ENCODE measurements at places on chromosomes 2 and 18.
A peak's percentile ranks its signal among the peaks of the same experiment; 100 is the strongest.

- no peak for DNase-seq
Observed at GRCh38 chr2:112824694-112825085, 11.9 kb downstream of the IL1B start.

DNA sequence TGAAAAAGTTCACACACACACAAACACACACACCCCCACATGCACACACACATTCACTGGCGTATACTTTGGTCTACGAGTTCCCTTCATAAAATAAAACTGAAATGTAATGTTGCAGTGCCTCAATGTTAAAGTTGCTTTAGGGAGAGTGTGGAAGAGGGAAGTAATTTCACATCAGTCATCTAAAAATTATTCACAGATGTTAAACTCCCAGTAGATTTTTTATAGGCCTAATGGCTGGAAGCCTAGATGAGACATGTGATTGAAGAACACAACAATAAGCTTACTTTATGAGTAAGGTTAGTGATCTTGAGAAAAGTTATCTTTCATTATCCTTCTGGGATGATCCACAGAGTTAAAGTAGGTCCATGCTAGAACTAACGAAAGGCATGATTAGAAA lies 506.7 kb upstream of the CNTNAP5 start:
- DNase-seq: no peak

- no peak for DNase-seq
Observed at GRCh38 chr2:68719912-68720311, 14.7 kb upstream of the ARHGAP25 start.

- no peak for DNase-seq
Observed at GRCh38 chr18:26723981-26724380, 141.5 kb downstream of the AQP4 start.

- no peak for DNase-seq
Observed at GRCh38 chr2:221844212-221845020, 272.3 kb upstream of the EPHA4 start.

GRCh38 chr2:9790702-9791225 lies 52.5 kb upstream of the TAF1B start:
- DNase-seq: no peak

DNA sequence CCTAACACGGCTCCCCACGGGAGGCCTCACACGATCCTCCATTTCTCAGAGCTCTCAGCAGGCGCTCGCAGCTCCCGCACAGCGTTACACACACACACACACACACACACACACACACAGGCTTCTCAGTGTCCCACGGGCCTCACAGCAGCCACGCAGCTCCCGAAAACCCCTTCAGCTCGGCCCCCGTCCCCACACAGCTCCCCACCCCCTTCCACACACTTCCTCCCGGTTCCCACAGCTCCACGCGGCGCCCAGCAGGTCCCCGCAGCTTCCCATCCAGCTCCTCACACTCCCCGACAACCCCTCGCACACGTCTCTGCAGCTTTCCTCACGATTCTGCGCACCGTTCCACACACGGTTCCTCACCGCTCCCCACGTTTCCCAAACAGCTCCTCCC lies 41.6 kb downstream of the KIF1A start:
- DNase-seq: no peak

DNA sequence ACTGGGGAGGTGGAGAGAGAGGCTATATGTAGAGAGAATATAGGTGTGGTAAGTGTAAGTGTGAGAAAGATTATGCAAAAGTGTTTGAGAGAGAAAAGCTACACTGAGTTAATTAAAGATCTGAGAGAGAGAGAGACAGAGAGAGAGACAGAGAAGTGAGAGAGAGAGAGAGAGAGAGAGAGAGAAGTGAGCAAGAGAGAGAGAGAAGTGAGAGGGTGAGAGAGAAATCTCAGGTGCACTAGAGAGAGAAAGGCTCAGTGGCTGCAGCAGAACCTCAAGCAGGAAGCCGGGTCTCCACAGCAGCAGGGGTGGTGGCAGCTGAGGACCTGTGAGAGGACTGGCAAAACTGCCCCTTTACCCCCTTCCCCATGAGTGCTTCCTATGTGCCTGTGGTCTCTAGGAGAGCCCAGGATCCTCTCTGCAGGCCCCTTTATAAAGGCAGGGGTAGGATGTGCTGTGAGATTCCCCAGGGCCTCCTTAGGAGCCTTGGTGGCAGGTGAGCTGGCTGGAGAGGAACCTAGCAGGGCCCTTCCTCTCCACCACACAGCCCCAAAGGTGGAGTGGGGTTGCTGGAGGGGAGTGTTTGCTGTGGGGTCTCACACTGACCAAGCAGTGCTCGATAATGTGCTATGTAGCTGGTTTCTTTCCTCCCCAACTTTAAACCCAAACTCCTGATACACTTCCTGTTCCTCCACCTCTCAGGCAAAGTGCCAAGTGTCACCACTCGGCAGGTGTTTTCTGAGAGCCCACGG lies 52.6 kb downstream of the SLC4A5 start:
- peak; percentile 14 for DNase-seq

- DNase-seq: no peak
Observed at GRCh38 chr2:202411097-202411496, 35.0 kb downstream of the BMPR2 start.

GRCh38 chr18:40546875-40547274 lies 1408.2 kb upstream of the PIK3C3 start:
- DNase-seq: no peak

DNA sequence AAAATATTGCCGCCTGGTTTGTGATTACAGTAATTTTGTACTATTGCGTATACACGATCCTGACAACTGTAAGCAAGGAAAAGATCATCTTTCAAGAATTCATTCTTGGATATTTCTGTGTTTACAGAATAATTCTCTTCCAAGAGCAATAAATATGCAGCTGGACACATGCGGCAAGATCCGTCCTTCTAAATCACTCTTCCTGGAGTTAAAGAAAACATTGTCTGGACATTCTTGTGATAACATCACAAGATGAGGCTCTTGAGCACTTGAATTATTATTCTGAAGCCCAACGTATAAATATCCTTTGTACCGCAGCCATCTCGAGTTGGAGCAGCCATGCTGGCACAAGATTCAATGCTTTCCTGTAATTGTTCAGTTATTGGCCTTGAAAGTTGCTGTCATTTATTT lies 9.9 kb downstream of the FHL2 start:
- DNase-seq: no peak

DNA sequence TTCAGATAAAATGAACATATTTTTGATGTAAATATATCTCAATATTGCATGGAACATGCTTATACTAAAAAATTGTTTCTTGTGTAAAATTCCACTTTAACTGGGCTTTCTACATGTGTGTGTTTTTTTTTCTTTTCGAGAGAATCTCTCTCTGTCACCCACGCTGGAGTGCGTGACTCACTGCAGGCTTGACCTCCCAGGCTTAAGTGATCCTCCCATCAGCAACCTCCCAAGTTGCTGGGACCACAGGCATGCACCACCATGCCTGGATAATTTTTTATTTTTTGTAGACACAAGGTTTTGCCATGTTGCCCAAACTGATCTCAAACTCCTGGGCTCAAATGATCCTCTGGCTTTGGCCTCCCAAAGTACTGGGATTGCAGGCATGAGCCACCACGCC lies 254.6 kb downstream of the LOXHD1 start:
- no peak for DNase-seq

- peak; percentile 16 for DNase-seq
Observed at GRCh38 chr2:68747413-68747812, 12.8 kb downstream of the ARHGAP25 start.

DNA sequence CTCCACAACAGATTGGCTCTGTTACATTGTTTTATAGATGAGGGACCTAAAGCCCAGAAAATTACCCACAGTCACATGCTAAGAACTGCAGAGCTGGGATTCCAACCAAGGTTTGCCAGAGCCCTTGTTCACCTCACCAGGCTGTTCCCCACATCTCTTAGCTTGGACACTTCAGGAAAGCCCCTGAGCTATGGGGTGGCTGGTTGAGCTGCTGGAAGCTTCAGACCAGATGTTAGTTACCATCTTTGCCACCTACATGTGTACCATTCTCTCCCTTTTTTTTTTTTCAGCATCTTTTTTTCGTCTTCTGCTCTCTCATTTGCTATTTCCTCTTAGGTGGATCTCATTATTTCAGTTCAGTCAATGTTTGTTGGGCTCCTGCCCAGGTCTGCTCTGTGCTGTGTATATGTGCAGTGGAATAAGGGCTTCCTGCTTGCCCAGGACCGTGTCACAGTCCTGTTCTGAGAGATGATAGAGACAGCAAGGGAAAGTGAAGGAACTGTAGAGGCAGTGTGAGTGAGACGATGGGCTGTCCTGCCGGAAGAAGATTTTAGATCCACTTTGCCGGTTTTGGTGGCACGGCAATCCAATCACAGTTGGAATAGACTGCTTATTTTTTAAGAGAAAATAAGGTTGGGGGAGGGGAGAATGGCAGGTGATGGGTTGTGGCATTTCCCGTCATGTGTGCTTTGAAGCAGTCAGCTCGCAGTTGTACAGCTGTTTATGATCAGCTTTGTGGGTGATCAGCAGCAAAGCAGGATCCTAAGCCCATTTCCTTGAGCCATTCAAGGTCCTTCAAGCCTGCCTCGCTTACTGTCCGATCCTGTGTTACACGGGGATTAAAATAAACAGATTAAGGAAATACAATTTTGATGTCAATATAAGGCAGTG lies 152.6 kb downstream of the RTN4 start:
- peak; percentile 7 for DNase-seq

DNA sequence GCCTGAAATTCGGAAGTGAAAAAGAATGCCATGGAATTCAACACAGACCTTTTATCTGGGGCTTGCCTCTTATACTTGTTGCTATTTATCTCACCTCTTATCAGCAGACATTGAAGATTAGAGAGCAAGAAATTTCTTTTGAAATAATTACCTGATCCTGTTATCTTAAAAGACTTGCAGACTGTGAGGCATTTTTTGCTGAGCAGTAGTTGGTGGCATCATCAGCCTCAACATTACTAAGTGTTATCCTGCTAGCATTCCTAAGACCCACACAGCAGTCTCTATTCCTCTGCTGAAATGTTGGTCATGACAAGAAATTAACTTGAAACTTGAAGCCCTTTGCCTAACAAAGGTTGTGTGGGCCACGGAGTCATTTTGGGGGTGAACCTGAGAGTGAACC lies 186.5 kb downstream of the TRIB2 start:
- no peak for DNase-seq

GRCh38 chr18:34998661-34999060 lies 42.6 kb upstream of the MAPRE2 start:
- DNase-seq: no peak

DNA sequence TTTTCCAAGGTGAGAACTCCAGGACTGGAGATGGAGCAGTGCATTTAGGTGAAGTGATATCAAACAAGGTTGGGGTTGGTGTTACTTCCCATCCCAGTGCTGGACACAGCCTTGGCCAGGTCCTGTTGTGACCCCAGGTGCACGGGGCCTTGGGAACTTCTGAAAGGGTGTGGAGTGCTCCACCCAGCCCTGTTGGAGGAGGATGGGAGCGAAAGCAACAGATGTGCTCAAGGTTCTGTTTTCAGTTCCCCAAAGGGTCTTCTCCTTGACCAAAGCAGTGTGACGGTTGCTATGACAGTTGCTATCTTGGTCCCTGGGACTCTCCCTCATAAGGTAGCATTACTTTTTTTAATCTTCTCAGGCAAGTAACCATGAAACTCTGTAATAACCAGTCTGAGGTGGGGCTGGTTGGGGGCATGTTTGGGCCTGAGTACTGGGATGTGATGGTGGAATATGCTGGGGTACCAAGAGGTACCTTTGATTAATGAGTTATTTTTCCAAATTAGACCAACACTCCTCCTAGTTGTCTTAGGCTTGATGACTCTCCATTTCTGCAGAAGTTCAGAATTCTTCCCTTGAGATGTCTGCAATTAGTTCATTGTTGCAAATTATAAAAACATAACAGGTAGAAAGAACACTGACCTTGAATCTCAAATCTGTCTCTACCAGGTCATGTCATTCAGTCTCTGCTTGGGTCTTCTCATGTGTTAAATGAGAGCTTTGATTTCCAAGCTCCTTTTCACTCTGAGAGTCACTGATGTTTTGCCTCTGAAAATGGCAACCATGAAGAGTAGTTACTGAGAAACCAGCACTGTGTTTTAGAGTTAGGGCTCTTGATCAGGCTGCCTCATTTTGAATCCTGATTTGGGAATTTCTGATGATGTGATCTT lies 154.5 kb downstream of the RPIA start:
- no peak for DNase-seq

GRCh38 chr2:9378433-9379390 lies 44.6 kb downstream of the ITGB1BP1 start:
- no peak for DNase-seq

DNA sequence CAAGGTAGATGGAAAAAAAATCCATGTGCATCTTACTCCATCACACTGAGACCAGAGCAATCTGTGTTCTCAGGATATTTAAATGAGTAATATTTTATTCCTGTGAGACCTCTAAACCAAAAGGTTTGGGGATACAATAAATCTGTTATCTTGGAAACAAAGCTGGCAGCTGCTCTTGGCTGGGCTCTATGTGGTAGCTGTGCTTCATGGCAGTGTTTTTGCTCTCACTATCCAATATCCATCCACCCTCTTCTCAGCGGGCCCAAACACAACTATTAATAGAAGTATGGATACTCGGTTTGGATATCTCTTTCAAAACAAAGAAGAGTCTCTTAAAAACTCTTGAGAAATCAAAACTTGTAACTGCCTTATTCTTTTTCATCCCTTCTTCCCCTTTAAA lies 244.9 kb upstream of the RAB12 start:
- no peak for DNase-seq

- no peak for DNase-seq
Observed at GRCh38 chr18:3983351-3983969, 471.6 kb downstream of the DLGAP1 start.

- no peak for DNase-seq
Observed at GRCh38 chr18:61714421-61714820, 178.4 kb downstream of the RNF152 start.

DNA sequence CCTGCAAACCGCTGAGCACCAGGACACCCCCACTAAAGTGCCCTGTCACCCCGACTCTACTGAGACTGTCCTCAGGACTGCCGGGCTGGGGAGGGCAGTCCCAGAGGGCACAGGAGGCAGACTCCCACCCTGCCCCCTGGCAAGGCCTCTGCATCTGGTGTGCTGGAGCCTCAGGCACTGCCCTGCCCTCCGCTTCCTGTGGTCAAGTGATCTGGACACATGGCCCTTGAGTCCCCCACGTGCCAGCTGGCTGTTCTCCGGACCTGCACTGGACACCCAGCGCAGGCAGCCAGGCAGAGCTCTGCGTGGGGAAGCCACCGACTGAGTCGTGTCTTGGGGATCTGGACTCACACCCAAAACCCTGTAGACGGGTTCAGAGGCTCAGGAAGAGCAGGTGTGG lies 217.7 kb downstream of the TWIST2 start:
- DNase-seq: no peak

DNA sequence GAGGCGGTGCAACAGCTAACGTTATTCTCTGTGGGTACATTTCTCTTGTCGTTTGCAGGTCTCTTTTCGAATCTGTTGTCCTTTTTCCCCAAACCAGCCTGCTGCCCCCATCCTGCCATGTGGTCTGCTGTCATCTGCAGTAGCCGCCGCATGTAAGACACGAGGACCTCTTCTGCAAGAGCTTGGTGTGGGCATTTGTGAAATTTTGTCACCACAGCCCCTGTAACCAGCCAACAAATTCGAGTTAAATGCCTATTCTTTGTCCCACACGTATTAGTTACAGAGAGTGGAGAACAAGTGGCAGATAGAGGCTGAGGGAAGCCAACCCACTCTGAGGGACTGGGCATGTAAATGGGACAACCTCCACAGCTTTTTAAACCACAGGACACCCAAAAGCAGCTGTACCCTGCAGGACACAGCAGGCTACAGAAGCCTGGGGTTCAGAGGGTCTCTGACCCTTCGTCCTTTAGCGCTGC lies 35.0 kb downstream of the ITGA6 start:
- DNase-seq: no peak

All from stimulated activated CD4-positive, alpha-beta T cell treated with anti-CD3 and anti-CD28 coated beads, Interleukin-2, amount 100 ng/mL, for 24 hours (primary cell).